EL (cell line): ENCODE measurements at places on chromosomes 7 and 10.

GRCh38 chr7:144531181-144531580 is 127.7 kb upstream of the NOBOX start:
- no peak for DNase-seq

DNA sequence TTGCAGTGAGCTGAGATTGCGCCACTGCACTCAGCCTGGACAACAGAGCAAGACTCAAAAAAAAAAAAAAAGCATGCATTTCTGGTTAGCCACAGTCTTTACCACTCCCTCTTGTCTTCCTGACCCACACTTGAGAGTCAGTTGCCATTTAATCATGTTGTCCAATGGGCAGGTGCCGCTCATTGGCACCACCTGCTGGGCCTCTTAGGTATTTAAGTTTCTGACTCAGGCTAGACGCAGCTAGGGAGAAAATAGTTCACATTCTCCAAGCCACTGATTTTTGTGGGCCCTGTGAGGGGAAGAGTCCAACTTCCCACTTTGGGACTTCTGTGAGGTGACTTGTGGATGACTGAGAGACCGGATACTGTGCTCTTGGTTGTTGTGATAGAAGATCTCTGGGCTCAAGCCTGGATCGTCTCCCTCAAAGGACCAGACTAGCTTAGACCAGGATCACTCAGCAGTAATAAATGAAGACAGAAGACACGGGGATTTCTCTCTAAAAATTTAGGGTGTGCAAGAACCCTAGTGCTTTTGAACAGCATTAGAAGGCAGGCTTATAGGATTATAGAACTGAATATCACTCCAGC is 26.8 kb upstream of the SORCS3 start:
- DNase-seq: peak; percentile 38

- DNase-seq: no peak
These were observed 103.9 kb upstream of the POT1 start for GRCh38 chr7:125033506-125033905.

DNA sequence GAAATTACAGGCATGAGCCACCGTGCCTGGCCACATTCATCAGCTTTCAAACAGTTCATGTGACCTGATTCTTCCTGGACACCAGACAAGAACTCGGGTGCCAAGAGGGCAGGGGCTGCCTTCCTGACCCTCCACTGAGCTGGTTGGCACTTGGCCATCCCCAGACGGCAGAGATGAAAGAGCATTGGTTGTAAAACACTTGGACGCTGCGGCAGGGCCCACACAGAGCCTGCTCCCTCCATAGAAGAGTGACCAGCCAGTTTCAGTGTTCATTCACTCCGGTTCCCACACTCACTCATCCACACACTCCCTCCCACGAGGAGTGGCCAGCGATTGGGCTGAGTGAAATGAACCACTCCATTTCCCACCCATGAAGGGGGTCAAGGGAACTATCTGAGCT is 112.3 kb downstream of the ITGB8 start:
- no peak for DNase-seq

DNA sequence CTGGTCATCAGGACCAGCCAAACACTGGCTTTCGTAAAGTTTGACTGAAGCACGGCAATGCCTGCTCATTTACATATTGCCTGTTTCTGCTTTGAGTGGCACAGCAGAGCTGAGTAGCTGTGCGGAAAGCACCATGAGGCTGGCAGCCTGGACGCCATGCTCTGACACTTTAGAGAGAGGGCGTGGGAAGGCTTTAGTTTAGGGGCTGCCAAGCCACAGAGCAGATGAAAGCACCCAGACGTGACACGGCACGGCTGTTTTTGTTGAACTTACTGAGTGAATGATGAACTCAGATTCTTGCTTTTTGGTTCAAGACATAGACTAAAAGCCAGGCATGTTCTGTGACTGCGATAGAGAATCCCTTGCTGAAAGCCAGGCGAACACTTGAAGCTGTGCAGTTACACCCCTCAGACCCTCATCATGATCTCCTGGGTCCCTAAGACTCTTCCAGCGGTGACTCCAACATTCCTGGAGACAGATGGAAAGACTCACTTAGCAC is 182.1 kb downstream of the ZMYND11 start:
- DNase-seq: no peak

DNA sequence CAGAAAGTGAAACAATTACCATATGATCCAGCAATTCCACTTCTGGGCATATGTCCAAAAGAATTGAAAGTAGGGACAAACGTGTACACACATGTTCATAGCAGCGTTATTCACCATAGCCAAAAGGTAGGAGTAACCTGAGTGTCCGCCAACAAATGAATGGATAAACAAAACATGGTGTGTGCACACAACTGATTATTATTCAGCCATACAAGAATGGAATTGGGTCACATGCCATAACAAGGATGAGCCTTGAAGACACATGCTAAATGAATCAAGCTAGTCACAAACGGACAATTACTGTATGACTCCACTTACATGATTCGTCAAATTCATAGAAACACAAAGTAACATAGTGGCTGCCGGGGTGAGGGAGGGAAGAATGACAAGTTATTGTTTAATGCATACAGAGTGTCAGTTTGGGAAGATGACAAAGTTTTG is 4.1 kb upstream of the OIT3 start:
- DNase-seq: peak; percentile 13

- DNase-seq: no peak
These were observed 4.7 kb downstream of the CPA1 start for GRCh38 chr7:130384841-130385599.

DNA sequence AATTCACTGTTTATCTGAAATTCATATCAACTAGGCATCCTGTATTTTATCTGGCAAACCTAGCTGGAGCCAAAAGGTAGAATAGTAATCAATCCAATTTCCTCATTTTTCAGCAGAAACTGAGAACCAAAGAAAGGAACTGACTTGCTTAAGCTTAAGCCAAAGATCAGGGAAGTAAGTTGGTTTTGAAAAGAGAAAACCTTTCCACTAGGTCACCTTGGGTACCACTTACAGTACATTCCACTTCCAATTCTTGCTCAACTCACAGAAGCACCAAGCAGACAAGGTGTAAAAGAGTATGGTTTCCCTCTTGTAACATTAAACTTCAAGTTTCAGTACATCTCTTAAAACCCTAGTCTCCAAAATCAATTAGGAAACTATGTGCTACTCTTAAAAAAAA is 79.6 kb downstream of the ZFAND4 start:
- no peak for DNase-seq

GRCh38 chr7:46428295-46428694 is 507.2 kb upstream of the IGFBP3 start:
- DNase-seq: no peak

- no peak for DNase-seq
These were observed 114.0 kb upstream of the HGF start for GRCh38 chr7:81883801-81884393.

DNA sequence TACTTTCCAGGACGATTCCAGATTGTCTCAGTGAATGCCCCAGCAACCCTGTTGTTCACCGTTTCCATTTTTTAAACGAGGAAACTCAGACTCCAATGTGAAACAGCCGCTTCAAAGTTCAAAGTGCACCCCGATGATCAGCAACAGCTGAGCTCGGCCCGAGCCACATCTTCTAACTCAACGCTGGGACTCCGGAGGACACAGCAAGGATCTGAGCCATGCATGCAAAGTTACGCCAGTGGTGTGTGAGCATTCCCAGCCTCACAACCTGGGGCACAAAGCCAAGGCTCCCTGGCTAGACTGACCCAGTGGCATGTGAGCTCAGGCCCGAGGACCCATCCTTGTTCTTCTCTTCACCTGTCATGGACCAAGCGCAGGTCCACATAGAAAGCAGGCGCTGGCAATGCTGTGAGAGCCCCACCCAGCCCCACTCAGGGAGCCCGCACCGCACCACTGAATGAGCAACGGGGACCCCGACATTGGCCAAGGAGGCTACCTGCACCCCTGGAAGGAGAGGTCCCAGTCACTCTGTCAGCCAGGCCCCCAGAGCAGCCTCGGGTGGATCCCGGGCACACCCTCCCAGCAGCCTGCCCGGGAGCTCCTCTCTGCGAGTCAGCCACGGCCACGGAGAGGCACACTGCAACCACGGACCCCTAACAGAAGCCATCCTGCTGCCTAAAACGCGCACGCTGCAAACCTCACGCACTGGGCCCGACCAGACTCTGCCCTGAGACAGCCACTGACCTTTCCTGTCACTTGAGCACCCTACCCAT is 82.9 kb downstream of the MAD1L1 start:
- no peak for DNase-seq

DNA sequence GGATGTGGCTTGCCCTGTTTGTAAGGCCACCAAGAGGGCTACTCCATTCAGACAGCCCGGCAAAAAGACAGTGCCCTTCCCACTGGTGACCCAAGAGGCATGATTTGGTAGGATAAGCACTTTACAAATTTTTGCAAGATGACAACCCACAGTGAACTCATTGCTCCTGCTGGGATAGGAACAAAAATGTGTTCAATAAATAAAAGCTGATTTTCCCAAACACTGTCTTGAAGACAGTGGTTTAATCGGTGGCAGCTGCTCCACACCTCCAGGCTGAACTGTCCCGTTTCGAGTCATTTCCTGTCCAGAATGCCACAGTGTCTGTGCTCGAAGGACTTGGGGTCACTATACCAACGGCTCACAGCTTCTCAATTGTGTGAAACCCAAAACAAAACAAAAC is 45.1 kb upstream of the NPTX2 start:
- no peak for DNase-seq

DNA sequence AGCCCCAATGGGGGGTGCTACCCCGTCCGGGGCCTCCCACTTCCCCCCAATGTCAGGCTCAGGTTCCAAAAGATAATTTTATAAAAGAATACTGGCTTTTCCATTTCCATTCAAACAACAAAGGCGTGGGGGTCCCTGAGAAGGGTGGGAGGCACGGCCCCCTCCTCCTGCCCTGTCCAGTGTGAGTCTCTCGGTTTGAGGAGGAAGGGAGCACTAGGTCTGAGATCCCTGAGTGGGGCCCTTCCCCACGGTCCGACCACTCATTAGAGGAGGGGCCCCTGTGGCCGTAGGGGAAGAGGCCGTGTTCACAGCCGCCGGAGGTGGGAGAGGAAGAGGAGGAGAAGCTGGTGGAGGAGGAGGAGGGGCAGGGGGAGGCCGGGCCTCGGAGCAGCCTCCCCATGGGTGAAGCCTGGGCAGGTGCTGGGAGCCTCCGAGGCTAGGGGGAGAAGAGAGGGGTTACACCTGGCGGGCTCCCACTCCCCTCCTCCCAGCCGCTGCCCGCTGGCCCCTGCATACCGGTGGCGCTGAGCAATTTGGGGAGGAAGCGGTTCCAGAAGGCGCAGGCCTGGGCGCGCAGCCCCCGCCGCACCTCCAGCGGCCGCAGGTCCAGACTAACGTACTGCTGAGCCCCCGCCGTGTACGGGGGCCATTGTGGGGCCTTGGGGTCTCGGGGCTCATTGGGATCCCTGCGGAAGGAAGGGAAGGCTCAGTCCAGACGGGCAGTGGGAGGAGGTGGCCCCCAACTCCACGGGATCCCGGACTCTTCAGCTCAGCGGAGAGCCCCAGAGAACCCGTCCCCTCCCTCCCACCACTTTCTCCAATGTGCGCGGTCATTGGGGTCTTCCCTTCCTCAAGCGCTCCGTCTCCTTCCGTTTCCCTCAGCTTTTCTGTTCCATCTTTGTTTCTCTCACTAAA is 1.4 kb upstream of the UFSP1 start:
- DNase-seq: no peak

- DNase-seq: no peak
These were observed 185.4 kb downstream of the CYP26A1 start for GRCh38 chr10:93259126-93259525.

DNA sequence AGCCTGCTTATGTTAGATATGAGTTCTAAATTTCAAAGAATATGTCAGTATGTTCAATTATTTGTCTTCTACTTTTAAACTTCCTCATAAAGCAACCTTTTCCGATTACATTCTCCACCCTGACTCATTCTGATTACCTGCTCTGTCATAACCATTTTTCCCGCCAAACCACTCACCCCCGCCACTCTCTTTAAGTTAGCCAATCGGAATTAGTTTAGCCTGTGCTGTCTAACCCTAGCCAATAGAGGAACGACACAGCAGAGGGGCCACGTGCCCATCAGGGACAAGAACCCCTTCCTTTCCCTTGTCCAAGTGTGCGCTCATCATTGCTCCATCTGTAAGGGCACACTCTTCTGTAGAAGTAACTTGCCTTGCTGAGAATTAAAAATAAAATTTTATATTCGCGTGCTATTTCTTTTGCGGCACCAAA is 91.4 kb downstream of the CCDC71L start:
- DNase-seq: no peak

GRCh38 chr10:34235164-34235832 is 579.8 kb downstream of the PARD3 start:
- DNase-seq: peak; percentile 31

GRCh38 chr7:87689374-87689773 is 61.2 kb downstream of the RUNDC3B start:
- DNase-seq: no peak

DNA sequence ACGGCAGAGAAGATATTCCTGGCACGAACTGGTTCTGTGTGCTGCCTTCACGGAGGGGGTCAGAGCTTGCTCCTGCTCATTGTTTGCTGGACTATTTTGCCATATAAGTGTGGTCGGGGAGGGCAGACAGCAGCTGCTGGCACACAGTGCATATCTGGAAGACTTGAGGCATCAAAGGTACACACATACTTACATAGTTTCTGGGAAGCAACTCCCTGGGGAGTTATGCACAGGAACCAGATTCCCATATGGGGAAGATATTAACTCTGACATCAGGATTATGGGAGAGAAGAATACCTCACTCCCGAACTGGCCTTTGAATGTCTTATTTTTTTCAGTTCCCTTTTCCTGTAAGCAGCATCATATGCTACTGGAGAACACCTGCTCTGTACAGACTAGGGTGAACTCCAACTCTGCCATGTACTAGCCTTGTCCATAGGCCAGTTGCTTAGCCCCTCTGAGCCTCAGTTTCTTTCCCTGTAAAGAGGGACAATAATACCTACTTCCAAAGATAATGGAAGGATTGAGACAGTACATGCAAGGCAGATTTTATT is 41.5 kb downstream of the LGI1 start:
- no peak for DNase-seq

DNA sequence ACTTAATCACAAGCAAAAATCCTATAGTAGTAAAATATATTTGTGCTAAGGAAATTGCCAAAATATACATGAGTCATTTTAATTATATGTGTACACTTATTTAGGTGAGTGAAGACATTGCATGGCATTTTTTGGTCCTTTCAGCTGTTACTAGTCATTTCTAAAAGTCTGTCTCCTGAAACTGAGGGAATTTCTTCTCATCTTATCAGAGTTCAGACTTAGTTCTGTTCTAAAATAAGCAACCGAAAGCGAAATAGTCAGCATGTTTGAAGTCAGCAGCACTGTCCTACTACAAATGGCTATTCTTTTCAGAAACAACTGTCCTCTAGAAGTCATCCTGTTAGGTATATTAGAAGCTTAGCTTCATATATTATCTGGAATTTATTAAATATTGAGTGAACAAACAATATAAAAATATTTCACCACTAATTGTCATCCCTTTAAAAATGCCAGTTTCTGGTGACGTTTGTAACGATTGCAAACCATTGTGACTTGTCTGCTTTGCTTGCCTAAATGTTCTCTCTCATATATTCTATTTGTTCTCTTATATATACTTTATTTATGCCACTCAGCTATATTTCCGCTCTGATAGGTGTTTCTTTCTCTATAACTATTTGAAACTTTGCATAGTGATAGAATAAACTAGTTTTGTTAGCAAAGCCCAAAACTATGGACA is 227.4 kb upstream of the KAT6B start:
- peak; percentile 7 for DNase-seq

- DNase-seq: no peak
These were observed 63.5 kb downstream of the LHPP start for GRCh38 chr10:124524991-124525653.
